ENCODE measurements at places on chromosomes 5 and 9.

DNA sequence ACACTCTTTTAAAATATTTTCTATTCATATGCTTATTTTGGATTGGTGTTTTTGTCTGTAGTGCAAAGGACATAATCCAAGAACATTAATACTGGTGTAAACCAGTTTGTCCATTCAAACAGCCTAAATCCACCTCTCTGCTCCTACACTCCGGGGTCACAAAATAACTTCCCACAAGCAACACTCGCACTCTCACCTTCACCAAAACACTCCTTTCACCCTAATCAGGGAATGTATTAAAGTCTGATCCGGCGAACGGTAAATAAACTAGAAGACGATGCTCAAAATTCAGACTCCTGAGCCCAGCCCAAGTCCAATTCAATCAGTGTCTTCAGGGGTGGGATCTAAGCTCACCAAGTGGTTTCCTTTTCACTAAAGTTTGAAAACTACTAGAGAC, 649 bp downstream of the AP3B1 start:
- DNase-seq, result no peak

- DNase-seq, result no peak
These were observed 21.9 kb downstream of the MARCHF3 start for GRCh38 chr5:127008300-127008975.

DNA sequence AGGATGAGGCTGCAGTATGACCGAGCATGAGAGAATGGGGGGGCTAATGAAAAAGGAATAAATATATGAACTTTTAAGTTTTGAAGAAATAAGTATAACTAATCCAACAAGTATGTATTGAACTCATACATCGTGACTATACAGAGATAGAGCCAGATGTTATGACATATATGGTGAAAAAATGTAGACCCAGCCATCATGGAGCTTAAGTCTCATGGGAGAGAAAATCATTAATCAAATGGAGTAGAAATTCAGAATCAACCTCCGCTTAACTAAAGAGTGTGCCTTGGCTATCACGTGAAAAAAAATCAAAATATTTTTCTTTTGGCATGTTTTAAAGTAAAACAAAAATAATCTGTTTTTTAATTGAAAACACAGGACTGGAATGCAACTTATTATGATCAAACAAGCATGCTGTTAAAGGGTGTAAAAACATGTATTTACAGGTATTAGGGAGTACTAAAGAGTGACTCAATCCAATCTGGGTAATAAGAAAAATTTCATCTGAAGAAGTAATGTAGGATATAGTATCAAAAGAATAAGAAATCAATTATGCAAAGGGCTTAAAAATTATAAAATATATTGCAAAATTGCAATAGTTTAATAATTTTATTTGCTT, 868.5 kb upstream of the NUDT12 start:
- no peak for DNase-seq

DNA sequence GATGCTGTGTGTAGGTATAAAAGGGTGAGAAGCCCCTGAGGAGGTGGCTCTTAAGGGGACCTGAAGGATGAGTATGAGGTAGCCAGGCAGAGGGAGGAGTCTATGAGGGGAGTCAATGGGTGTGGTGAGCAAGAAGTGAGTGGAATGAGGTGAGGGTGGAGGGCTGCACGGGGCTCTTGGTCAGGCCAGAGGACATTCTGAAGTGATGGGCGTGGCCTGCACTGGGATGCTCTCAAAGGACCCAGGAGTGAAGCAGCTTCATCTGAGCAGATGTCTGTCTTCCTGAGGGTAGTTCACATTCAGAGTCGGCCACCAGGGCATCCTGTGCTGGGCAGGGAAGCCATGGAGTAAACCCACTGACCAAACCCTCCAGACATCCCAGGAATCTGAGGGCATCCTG, 45.1 kb upstream of the SAP30L start:
- DNase-seq, result no peak

GRCh38 chr5:53557386-53557785, 3.1 kb upstream of the NDUFS4 start:
- no peak for DNase-seq
